Activated CD4-positive, alpha-beta T cell treated with anti-CD3 and anti-CD28 coated beads for 36 hours (primary cell): ENCODE measurements at places on chromosomes 1 and 21.
A peak's percentile ranks its signal among the peaks of the same experiment; 100 is the strongest.

DNA sequence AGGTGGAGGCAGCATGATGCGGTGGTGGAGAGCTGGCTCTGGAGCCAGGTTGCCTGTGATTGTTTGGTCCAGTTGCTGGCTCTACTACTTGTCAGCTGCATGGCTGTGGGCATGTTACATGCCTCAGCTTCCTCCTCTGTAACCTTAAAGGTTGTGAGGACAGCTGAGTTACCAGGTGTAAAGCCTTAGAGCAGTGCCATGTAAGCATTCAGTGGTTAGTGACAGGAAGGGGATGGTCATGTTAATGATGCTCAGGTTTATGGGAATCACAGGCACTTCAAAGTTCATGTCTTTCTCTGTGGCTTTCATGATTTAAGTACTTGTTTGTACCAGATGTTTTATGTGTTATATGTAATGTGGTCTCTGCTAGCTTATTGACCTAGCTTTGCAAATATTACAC is 32.6 kb downstream of the PTGFRN start:
- DNase-seq, result no peak

- DNase-seq, result no peak
Measured at GRCh38 chr1:22117238-22117637, 25.7 kb downstream of the WNT4 start.

GRCh38 chr1:37914719-37915475 is 32.0 kb downstream of the INPP5B start:
- no peak for DNase-seq

DNA sequence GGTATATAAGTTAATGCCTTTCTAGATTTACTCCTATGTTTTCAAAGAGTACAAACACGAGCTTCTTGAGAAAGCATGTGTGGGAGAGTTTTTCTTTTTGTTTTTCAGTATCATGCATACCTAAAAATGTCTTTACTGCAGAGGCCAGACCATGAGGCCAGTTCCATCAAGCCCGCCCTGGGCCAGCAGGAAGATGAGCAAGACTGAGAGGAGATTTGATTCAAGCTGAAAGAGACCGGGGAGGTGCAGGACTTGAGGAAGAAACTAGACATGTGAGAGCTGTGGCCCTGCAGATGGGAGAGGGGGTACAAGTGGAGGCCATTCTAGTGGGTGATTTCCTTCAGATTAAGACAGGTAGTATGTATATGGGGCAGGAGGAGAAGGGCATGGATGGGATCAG is 33.4 kb upstream of the NTPCR start:
- no peak for DNase-seq

GRCh38 chr1:235460770-235461169 is 43.5 kb downstream of the B3GALNT2 start:
- no peak for DNase-seq

GRCh38 chr1:9253004-9253403 is 18.4 kb downstream of the H6PD start:
- DNase-seq, result no peak

GRCh38 chr1:59568158-59568935 is 246.4 kb upstream of the HOOK1 start:
- DNase-seq, result no peak

DNA sequence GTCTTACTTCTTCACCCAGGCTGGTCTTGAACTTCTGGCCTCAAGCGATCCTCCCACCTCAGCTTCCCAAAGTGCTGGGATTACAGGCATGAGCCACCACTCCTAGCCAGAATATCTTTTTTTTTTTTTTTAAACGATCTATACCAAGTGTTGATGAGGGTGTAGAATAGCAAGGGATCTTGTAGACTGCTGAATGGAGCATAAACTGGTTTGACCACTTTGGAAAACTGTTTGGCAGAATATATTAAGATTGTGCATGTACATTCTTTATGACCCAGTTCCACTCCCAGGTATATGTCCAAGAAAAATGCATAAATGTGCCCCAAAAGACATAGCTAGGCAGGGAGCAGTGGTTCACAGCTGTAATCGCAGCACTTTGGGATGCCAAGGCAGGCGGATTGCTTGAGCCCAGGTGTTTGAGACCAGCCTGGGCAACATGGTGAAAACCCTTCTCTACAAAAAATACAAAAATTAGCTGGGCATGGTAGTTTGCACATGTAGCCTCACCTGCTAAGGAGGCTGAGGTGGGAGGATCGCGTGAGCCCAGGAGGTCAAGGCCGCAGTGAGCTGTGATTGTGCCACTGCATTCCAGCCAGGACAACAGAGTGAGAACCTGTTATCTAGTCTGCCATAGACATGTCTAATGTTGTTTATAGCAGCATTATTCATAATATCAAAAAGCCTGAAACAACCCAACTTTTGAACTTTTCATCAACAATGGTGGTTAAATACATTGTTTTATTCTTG is 184.0 kb downstream of the VPS13D start:
- no peak for DNase-seq

- DNase-seq, result no peak
Measured at GRCh38 chr1:168344517-168344916, 63.8 kb downstream of the TBX19 start.

- no peak for DNase-seq
Measured at GRCh38 chr1:169041366-169041765, 65.1 kb upstream of the ATP1B1 start.

DNA sequence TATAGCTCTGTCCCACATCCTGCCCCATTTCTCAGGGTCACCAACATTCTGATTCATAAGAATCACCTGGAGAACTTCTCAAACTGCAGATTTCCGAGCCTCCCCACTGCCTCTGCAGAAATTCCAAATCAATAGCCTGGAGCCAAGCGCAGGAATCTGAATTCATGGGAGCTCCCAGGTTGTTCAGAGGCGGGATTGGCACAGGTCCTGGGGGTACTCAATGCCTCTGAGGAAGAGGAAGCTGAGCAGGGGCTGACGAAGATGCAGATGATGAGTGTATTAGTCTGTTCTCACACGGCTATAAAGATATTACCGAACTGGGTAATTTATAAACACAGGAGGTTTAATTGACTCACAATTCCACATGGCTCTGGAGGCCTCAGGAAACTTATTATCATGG is 455.5 kb downstream of the MATN1 start:
- no peak for DNase-seq

DNA sequence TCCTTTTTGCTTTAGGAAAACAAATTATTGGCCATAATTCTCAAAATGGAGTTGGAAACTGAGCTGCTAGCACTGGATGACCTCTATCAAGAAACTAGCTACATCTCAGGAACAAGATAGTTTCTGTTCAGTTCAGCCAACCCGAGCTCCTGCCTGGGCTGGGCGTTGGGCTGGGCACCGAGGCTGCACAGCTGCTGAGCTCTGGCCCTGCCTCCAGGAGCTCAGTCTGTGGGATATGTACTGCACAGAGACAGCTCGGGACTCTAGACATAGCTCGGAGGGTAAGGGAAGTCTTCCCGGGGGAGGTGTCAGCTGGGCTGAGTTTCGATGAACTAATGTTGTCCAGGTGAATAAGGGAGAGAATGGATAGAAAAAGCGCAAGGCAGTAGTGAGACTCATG is 24.5 kb upstream of the SLC1A7 start:
- no peak for DNase-seq

GRCh38 chr1:237239248-237239647 is 197.3 kb downstream of the RYR2 start:
- no peak for DNase-seq

DNA sequence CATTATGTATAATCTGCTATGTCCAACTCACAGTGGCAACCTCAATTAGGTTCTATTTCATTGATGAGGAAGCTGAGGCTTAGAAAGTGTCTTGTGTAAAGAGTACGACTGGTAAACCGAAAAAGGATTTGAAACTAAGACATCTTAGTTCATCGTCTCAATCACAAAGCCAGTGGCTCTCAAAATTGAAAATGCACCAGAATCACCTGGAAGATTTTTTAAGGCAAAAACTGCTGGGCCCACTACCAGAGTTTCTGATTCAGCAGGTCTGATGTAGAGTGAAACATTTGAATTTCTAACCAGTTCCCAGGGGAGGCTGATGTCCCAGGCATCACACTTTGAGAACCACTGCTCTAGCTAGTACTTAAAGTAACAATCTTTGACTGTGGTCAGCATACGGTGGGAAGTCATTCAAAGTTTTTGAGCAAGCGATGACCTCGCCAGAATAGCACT is 5.2 kb upstream of the LRRC53 start:
- DNase-seq, result no peak

- DNase-seq, result peak; percentile 39
Measured at GRCh38 chr1:156177919-156178654, 15.8 kb upstream of the SLC25A44 start.

GRCh38 chr1:78269591-78269990 is 221.2 kb upstream of the PTGFR start:
- DNase-seq, result no peak

DNA sequence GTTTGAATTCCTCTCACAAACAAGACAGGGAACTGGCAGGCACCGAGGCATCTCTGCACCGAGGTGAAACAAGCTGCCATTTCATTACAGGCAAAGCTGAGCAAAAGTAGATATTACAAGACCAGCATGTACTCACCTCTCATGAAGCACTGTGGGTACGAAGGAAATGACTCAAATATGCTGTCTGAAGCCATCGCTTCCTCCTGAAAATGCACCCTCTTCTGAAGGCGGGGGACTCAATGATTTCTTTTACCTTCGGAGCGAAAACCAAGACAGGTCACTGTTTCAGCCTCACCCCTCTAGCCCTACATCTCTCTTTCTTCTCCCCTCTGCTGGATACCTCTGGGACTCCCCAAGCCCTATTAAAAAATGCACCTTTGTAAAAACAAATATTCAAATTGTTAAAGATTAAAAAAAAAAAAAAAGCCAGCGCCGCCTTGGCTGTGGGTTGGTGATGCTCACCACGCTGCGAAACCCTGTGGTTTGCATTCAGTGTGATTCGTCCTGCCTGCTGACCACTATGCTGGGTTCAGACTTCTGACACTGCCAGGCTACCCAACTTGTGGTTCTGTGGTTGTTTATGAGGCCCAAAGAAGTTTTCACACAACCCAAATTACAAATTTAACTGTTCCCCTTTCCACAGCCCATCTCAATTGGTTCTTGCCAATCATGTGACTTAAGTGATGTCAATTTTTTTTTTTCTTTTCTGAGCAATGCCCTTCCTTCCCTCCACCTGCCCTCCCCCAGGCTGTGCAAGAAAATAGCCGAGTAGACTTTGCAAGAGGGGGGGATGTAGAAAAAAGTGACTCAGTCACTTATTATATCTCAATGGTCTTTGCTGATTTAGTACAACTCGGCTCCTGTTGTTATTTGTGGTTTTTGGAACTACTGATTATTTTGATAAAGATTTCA is at the start of gene RUNX1:
Gene RUNX1, minus strand, starts transcription at position 597 of the 912 bp plus-strand sequence.
- peak; percentile 88 for DNase-seq

DNA sequence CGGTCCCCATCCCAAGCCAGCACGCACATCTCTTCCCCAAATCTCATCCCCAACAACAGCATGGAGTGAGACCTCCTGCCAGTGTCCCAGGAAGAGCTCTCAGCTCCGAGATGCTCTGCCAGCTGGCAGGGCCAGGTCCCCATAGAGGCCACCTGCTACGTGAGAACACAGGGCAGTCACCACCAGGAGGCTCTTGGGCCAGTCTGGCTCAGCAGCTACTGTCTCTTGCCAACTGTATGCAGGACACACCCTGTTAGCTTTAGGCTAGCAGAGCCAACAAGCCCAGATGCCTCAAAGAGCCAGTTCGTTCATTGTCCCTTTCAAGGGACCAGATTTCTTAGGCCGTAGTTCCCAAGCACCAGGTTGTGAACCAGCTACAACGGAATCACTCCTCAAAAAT is 36.9 kb downstream of the FBXO2 start:
- DNase-seq, result no peak

- DNase-seq, result no peak
Measured at GRCh38 chr1:5503556-5504363, 488.5 kb downstream of the NPHP4 start.

GRCh38 chr21:46226146-46226545 is 2.4 kb downstream of the LSS start:
- DNase-seq, result no peak

DNA sequence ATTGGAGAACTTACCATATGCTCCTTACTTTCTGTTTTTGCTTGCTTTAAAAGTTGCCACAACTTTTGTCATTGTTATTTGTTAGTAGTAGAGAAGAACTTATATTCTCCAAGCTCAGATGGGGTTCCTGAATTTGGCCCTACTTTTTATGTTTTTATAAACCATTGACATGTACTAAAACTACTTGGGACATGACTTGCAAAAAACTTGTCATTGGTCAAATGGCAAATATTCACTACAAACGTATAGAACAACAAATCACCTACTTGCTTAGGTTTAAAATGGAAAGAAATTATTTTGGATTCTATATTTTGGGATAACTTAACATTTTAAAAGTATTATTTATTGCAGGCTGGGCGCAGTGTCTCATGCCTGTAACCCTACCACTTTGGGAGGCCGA is 32.7 kb downstream of the PIGP start:
- no peak for DNase-seq

DNA sequence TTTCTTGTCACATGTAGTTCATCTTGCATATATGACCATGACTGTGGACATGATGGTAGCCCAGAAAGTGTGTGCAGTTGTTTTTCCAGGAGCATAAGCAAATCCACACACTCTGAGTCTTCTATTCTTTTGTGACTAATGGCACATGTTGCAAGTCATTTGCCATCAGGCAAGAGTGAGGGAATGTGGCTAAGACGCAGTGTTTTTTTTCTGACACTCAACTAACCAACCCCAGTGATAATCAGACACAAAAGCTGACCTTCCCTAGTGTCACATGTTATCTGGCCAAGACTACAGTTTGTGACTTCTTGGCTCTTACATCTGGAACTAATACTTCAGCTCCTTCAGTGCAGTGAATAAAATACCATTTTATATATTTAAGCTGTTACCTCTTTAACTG is 108.8 kb downstream of the ITSN1 start:
- DNase-seq, result no peak

GRCh38 chr1:40389322-40389803 is 15.8 kb downstream of the SMAP2 start:
- no peak for DNase-seq

DNA sequence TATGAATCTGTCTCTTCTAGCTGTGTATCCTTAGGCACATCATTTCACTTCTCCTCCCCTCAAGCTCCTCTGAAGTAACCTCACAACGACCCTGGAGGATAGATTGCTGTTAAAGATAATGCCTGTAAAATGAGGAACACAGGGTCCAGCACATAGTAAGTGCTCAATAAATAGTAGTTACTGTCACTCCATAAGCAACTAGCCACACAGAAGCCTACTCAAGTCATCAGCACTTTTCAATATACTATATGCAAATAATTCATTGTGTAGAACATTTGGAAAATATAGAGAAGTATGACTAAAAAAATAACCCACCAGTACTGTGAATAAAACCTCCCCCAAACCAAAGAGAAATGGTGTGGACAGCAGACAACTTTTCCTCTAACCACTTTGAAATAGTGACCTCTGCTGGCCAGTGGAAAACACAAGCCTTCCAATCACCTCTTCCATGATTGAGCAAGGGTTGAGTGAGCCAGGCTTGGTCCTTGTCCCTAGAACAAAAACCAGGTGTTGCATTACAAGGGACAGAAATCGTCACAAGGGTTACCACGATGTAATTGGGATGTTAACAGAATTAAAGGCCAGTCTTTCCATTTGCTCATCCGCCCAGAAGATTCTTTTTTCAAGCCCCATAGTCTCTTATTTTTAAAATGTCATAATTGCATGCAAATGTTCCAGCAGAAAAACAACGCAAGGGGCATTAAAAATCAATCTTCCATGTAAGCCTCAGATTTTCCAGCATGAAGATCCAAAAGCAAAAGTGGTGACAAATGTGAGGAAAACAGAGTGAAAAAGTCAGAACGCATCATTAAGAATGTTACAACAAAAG is 15.7 kb upstream of the GLIS1 start:
- peak; percentile 41 for DNase-seq
